ENCODE measurements at places on chromosomes 3 and 15.

- no peak for DNase-seq
Observed at GRCh38 chr15:46703871-46704637, 1013.3 kb upstream of the SEMA6D start.

DNA sequence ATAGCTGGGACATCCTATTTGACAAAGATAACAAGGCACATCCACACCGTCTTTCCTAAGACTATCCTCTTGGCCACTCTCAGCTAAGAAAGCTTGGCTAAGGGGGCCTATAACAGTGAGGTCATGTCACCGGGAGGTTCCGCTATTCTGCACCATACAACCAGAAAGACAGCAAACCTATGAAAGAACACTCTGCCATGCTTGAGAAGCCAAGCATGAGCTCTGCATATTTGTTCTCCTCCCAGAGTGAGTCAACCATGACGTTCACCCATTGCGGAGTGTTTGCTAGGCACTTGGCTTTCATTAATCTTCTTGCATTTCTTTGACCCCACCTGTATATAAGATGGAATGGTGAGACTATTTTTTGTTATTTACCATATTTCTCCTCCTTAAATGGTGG lies 141.2 kb downstream of the GMNC start:
- peak; percentile 87 for DNase-seq

- no peak for DNase-seq
Observed at GRCh38 chr3:102105193-102105592, 255.9 kb downstream of the NFKBIZ start.

DNA sequence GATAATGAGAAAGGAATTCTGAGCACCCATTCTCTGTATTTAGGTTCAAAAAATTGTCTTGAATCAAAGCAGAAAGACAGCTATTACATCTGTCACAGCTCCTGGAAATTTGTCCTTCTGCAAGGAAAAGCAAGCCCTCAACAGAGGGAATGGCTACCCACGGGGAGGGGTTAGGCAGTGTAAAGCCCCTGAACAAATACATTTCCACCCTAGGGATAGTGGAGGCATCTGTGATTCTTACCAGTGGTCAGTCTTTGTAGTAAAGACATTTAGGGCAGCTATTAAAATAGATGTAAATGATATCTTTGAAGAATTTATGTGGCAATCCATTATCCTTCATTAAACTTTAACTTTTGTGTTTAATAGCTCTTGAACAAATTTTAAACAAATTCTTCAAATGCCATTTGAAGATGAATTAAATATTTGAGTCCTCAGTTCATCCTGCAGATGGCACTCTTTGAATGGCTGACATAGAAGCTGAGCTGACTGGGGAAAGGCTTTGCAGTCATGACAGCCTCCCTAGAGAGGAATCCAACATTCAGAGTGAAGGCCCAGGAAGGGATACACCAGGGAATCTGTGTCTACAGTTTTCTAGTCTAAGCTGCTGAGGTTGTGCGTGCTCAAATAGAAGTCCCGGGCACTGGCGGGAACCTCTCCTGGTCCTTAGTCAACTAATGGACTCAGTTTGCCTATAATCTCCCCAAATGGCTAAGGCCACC lies 359.7 kb upstream of the ROPN1 start:
- DNase-seq = peak; percentile 86

DNA sequence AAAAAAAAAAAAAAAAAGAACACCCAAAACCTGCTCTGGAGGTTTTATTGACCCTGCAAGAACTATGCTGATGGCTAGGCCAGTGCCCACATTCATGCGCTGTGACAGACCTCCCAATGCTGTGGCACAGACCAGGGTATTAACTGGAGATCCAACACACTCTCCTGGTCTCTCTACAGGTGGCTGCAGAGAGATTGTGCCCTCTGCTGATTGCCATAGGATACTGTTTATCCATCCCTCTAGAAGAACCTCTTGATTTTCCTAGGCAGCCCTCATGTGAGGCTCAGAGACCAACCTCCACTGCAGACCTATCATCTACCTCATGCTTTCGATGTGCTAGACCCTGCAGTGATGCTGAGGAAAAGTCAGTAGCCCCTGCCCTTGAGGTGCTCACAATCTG lies 125.5 kb upstream of the TRIM42 start:
- DNase-seq = no peak

DNA sequence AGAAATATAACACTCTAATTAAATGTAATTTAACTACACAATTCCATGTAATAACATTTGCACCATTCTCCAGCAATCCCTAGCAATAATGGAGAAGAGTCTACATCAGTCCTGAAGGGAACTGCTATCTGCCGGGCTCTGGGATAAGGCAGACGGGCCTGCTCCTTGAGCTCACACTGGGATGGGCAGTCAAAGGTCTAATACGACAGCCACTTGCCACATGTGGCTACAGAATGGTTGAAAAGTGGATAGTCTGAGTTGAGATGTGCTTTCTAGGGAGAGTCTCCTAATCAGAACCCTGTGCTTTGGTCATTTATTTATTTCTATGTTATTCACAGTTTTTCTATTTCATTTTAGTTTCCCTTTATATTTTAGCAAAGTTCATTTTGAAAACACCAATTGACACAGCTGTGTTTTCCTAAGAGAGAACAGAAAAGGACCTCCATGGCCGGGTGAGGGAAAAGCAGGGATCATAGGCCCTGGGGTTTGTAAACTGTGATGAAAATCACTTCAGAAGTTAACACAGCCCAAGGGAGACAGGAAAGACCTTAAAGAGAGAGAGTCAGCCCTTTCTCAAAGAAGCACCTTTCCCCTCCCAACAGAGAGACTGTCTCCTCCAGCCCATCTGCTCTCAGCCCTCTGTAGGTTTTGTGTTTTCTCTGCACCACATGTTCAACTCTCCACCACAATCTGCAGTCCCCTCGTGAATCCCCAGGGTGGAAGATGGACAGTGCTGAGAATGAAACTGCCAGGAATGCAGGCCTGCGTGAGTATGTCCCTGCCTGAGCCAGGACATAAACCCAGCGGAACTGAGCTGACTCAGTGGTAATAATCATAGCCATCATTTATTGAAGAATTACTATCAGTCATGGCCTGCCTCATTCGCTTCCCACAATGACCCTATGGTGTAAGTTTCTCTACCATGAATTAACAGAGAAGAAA lies 11.6 kb downstream of the FSIP1 start:
- DNase-seq = peak; percentile 31

- DNase-seq = no peak
Observed at GRCh38 chr3:114333180-114333922, 39.5 kb downstream of the TIGIT start.

DNA sequence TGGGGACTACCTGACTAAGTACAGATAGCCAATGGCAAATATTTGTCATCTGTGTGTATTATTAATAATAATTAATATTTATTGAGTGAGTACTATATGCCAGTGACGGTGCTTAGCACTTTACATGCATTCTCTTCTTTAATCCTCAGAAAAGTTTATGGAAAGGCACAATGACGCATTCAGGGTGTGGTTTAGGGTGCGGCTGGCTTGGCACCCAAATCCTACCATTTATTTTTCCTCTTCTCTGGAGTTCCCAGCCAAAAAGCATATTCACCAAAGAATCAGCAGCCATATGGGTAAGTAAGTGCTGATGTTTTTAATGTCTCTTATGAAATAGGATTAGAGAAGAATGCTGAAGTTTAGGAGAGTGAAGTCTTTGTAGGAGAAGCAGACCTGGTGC lies 140.4 kb upstream of the TP63 start:
- DNase-seq = no peak

- DNase-seq = peak; percentile 76
Observed at GRCh38 chr3:105835606-105836005, 33.2 kb downstream of the CBLB start.

DNA sequence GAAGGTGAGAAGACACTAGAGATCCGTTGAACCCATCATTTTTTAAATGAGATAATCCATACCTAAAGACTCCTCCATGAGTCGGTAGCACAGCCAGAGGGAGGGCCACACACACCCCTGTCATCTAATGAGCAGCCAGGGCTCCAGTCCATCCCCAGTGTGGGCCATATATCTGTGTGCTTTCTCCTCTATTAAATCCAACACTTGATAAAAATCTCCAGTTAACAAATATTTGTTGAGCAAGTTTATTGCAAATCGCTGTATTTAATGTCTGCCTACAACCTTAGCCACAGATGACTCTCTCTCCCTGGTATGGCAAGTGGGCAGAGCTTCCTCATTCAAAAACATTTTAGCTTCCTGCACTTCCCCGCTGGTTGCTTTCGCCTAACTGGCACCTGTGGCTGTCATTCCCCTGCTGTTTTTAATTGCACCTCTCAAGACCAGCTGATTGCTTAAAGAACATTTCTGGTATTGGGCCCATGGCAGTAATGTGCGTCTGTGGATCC lies 82.8 kb downstream of the SMAD3 start:
- peak; percentile 93 for DNase-seq
